Anterior cingulate cortex (tissue), 58 donors: ENCODE measurements at places on chromosomes 3 and 15.

- DNase-seq, result no peak
Observed at GRCh38 chr3:149267565-149267964, 45.9 kb upstream of the CP start.

- no peak for DNase-seq
Observed at GRCh38 chr15:72786676-72787345, 3.3 kb upstream of the ADPGK start.

GRCh38 chr3:64621275-64621674 lies 66.5 kb downstream of the ADAMTS9 start:
- no peak for DNase-seq

- DNase-seq, result no peak
Observed at GRCh38 chr3:62462104-62462762, 88.9 kb upstream of the FEZF2 start.

DNA sequence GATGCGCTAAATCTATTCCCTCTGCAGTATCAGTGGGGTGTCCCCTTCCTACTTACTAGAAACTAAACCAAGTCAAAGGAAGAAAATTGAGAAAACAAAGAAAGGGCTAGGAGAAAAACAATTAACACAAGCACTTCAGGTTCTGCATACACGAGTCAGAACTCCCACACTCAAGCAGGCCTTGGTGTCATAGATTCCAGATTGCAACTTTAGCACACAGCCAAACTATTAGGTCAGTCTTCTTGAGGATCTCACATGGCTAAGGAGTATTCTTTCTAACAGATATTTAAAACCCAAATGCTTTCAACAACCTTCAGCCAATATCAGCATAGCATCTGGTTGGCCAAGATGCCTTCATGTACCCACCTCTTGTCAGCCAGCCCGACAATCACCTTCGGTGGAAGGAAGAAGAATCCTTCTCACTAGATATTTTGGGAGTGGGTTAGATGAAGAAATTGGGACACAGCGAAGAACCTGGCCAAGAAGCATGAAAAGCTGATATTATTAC lies 340.0 kb downstream of the VPS13C start:
- no peak for DNase-seq

DNA sequence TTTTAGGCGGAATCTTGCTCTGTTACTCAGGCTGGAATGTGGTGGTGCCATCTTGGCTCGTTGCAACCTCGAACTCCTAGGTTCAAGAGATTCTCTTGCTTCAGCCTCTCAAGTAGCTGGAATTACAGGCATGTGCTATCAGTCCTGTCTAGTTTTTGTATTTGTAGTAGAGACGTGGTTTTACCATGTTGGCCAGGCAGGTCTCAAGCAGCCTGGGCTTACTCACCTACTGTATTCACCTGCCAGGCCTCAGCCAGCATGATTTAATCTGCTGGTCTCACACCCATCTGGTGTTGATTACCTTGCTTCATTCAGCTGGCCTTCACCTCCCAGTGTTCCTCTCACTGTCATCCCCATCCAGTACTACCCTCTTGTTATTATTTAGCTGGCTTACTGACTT lies 102.0 kb downstream of the IL12A start:
- DNase-seq, result no peak

- DNase-seq, result no peak
Observed at GRCh38 chr15:68658641-68659358, 80.0 kb downstream of the CORO2B start.

GRCh38 chr3:134682196-134682880 lies 31.5 kb upstream of the KY start:
- no peak for DNase-seq

DNA sequence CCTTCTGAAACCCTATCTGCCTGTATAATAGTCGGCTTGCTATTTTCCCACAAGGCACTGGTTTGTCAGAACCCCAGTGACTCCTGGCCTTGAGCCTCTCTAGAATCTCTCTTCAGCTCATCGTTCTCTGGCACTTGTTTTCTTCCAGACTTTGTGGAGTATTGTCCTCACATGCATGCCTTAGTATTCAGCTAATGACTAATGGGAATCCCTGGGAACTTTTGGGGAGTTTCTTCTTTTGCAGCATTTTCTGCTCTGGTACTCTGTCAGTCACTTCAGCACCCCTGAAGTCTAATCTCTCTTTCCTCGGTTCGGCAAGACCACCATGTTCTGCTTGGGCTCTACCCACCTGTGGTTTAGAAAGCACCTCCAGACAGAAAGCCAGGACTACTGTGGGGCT lies 35.8 kb upstream of the THRB start:
- no peak for DNase-seq

DNA sequence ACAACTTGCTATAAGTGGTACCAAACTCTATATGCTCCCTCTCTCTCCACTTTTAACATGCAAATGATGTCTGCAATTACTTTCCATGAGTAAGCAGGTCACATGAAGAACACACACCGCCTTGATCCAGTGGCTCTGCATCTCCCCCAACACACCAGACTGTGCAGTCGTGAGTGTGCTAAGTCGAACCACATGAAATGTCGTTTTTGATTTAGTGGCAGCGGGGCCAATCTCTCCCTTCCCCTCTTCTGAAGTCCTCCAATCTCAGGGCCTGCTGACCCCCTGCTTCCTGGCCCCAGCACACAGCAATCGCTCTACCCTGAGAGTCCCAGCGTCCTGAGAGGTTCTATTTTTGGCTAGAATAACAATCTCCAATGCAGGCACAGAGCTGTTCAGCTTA lies 312.5 kb downstream of the SHQ1 start:
- no peak for DNase-seq

GRCh38 chr3:19146685-19147650 lies 1.3 kb upstream of the KCNH8 start:
- peak; percentile 52 for DNase-seq

DNA sequence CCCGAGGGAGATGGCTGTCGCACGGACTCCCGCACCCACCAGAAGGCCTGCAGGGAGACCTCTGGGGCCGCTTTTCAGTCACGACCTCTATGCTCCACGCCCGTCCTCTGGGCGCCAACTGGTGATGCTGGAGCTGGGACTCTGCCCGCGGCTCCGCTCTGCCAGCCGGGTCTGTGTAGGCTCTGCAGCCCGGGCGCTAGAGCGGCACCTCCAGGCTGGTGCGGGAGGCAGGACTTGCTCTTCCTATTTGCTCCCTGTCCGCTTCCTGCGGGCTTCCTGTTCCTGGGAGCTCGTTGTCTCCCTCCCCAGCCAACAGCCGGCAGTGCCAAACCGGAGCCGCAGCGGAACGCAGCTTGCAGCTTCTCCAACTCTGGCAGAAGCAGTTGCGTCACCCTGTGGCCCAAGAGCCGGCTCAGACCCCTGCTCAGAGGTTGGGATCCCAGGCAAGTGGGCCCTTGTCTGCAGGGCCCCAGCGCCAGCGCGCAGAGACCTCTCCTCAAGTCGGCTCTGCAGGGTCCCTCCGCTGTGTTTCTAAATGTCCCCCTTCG lies 285.9 kb downstream of the XXYLT1 start:
- no peak for DNase-seq
